ENCODE measurements at places on chromosomes 3 and 15. TPM values are rescaled to one million over a fixed set of nuclear protein-coding genes. Genes with fewer than 3 reads are reported as not detected.

GRCh38 chr3:59450437-59450836 is 400.6 kb upstream of the CFAP20DC start:
- no peak for DNase-seq

DNA sequence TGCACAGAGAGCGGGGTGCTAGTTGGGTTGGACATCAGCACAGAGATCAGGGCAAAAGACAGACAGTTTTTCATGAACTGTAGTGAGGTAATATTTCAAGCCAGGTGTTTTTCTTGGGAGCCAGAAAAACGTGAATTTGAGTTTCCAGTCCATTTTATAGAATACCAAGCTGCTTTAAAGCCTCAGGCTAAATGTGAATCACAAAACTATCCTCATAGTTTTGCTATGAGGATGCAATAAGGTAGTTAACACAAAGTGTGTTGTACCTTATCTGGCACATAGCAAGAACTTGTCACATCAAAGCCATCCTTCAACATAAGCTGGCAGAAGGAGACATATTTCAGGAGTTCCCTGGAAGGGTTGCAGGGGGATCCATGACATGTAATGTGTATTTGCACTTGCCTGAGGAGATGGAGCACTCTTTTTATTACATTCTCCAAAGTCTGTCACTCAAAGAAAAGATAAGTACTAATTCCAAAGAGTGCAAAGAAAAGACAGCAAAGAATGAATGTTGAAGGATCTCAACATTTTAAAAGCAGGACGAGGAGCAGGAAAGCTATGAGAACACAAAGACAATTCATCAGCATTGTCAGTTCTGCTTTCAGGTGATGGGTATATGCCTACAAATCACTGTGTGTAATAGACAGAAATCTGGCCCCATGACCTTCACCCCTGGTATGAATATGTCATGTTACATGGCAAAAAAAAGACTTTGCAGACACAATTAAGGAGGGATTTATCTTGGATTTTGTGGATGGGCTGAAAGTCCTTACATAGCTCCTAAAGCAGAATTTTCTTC is 1046.4 kb downstream of the NTRK3 start:
- no peak for DNase-seq

DNA sequence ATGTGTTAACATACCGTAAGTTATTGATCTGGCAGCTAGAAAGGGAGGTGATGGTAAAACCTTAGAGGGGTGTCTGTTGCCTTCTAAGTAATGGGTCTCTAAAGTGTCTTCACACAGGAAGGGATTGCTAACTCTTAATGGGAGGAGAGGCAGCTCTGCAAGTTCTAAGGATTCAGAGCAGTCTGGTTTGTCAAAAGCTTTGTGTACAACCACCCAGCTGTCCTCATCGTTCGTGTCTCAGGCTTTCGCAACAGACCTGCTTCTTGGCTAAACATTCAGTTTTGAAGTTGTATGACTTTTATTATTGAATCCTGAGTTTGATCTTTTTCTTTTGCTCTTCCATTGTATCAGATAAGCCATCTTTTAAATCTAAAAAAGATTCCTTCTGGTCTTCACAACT is 404.9 kb downstream of the SQOR start:
- DNase-seq: no peak

DNA sequence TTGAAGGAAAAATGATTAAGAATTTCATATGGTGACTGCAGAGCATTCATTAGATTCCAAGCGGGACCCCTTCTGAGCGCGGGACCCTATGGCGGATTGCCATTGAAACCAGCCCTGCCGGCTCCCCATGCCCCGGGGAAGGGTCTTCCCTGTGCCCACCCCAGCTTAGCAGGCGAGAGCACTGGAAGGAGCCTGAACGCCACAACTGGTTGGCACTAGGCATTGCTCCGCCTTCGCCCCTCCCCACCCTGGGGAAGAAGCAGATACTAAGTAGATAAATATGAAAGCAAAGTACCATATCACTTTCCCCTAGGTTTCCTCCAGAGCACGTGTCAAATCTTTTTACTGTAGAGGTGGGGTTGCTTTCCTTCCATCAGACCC is 70.7 kb downstream of the CYP19A1 start:
- DNase-seq: no peak

DNA sequence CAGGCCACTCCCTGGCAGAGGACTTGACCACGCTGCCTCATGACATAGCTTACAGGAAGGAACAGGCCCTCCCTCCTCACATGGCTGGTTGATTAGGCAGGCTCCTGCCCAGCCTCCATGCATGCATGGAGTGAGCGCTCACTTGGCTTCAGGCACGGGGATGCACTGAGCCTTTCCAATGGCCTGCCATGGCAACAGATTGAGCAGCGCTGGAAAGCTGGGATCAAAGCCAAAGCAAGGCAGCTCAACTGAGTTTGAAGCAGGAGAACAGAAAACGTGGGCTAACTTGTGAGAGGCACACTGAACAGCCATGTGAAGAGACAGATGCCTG is 5.9 kb upstream of the GRAMD2A start:
- DNase-seq: peak; percentile 48

DNA sequence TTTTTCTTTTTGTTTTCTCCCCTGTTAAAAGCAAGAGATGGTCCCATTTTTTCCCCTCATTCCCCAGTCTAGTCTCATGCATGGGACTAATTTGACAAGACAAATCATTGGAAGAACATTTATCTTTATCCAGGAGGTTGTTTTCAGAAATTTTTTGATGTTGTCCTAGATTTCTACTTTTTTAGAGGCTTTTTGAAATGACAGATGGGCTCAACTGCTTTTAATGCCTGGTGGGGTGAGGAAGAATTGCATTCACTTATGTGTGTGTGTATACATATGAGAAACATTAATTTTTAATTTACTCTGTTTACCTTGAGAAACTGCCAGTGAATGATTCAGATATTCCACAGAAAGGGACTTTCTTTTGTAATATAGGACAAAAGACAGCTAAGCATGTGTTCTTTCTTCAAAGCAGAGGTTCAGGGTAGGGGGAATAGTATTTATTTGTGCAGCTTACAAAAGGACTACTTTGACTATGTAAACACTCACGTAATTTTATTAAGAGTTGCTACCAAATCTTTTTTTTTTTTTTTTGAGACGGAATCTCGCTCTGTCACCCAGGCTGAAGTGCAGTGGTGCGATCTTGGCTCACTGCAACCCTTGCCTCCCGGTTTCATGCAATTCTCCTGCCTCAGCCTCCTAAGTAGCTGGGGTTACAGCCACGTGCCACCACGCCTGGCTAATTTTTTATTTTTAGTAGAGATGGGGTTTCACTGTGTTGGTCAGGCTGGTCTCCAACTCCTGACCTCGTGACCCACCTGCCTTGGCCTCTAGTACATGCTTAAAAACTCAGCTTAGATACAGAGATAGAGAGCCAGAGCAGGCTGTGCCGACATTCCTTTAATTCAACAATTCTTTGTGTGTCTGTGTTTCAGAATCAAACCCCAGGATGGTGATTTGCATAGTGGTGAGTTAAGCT is 130.1 kb upstream of the RARB start:
- DNase-seq: no peak

DNA sequence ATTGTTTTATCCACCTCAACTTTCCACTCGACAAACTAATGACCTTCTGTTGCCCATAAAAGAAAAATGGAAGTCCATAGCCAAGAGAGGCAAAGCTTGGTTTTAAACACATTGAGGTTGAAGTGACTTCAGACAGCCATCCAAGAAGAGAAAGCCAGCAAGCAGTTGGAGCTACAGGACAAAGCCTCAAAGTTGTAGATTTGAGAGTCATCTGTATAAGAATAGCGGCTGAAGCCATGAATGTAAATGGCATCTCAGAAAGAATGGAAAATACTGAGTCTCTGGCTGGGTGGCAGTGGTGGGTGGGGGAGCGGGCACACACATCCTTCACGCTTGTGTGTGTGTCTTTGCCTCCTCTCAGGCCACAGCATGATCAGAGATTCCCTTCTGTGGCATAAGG is 124.1 kb upstream of the CHRM5 start:
- DNase-seq: no peak

GRCh38 chr3:175620532-175620931 is 761.4 kb downstream of the NAALADL2 start:
- DNase-seq: no peak

- DNase-seq: no peak
These were observed 530.3 kb upstream of the KCNMB2 start for GRCh38 chr3:178005961-178006360.

DNA sequence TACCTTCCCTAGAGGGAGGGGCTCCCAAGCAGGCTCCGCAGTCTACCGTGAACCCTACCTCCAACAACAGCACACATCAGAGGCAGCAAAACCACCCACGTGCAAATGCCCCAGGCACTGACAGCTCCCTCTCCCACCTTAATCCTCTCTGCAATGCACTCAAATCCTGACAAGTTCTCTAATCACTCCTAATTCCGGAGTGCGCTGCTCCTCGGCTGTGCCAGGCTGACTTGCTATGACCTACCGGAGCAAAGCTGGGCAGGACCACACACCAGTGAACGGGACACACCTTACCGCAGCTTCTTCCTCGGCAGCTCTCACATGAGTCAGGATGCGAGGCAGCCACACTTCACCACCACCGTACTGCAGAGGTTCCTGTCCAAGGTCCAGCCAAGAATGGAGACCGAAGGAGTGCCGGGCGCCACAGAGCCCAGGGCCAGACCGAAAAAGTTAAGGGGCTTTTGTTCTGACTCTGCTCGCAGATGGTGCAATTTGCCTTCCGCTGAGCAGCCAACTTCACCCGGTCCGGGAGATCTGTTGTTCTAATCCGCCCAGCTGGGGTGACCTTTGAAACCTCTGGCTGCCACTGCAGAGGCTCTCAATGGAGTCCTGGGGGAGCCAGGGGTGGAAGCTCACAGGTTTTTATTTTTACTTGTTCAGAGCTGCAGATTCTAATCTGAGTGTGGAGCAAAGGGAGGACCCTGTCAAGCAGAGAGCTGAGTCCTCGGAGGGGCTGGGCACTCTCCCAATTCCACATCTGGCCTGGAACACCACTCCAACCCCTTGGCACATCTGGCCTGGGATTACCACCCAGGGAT is 84.4 kb downstream of the MYLK start:
- DNase-seq: no peak

PRSS50 gene
- polyA plus RNA-seq: not detected

XRN1 gene
- 26.4 TPM for polyA plus RNA-seq

All from AG04450 (cell line).